ENCODE measurements at places on chromosomes 2 and 18.
A peak's percentile ranks its signal among the peaks of the same experiment; 100 is the strongest.

DNA sequence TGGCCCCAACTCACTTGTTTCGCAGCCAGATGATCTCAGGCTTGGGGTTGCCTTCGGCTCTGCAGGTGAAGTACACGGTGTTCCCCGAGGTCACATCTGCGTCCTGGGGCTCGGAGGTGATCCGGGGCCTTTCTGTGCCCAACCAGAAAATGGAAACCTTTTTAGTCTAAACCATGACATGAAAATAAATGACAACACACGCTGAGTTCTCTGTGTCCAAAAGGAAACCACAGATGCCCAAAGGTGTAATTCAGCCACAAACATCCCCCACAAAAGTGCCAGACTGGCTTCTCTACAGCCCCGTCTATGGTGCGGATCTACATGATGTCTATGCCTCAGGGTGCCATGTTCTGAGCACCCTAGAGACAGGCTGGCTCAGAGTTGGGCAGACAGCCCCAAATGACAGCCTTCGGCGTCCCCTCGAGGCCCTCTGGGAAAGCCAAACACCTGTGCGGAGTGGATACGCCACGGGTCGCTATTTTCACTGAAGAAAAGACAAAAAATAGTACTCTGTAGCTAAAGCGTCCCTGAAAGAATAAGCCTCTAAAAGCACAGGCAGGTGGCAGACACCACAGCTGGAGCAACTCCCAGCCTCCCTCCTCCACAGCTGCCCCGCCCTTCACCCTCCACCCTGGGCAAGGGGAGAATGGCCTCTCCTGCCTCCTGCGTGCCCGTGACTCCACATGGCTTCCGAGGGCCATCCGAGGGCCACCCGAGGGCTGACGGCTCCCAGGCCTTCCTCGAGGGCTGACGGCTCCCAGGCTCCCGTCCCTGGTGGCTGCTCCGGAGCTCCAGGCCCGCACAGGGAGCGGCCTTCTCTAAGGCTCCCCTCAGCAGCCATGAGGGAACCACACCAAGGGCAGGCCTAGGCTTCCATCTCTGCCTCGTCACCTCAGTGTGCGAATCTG is 67.1 kb downstream of the PXDN start:
- no peak for DNase-seq

DNA sequence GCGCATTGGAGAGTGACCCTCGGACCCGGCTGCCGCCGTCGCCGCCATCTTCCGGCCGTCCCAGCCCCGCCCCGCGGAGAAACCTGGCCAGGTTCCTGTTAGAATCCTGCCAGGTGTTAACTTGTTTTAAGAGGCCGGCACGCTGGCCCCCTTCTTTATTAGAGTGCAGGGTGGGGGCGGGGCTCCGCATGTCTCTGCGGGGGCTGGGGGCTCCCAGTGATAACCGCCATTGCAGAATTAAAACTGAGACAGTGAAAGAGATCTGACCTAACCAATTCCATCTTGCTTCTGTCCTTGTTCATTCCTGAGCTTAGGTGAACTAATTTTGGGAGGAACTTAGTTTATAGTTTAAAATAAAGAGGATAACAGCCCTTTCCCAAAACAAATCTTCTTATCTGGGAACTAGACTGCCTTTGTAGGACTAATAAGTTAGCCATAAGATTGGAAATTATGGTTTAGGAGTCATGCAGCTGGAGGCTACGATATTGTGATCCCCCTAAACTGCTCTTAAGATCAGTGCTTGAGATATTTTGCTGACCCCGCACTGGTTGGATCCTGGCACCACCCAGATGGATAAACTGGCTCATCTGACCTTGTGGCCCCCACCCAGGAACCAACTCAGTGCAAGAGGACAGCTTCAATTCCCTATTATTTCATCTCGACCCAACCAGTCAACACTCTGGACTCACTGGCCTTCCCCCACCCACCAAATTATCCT is 543 bp upstream of the STARD7 start:
- no peak for DNase-seq

GRCh38 chr2:19947184-19947940 is 42.5 kb downstream of the WDR35 start:
- no peak for DNase-seq

GRCh38 chr2:198517976-198518375 is 713.6 kb downstream of the PLCL1 start:
- no peak for DNase-seq

DNA sequence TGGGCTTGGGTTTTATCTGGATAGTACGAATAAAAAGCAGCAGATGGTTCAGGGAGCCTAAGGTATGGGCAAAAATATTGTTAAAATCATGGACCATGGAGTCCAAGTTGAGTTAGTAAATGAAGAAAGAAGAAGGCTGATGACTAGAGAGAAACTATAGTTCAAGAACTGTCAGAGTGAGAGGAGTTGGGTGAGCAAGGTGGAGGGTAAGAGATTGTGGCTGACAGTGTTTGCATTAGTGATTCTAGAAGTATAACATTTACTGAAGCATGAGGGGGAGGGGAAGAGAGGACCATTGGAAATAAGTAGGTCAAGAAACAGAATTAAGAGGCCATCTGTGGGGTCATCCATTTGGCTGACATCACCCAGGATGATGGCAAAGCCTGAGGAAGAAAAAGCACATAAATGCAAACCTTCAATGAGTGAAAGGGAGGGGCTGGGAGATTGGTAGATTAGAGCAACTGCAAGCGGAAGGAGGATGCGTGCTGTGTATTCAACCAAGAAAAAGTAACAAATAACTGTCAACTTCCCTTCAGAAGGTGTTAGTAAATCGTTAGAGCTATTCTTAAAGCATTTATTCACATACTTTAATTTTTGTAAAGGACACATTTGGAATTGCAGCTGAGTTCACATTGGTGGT is 392.8 kb downstream of the TSN start:
- no peak for DNase-seq

DNA sequence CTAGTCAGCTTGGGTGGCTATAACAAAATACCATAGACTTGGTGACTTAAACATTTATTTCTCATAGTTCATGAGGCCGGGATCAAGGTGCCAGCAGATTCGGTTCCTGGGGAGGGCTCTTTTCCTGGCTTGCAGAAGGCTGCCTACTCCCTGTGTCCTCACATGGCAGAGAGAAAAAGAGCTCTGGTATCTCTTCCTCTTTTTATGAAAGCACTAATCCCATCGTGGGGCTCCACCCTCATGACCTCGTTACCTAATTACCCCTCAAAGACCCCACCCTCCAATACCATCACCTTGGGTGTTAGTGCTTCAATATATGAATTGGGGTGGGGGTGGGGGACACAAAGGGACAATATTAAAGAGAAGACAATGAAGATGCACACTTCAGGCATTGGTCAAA is 67.1 kb upstream of the CCBE1 start:
- no peak for DNase-seq

DNA sequence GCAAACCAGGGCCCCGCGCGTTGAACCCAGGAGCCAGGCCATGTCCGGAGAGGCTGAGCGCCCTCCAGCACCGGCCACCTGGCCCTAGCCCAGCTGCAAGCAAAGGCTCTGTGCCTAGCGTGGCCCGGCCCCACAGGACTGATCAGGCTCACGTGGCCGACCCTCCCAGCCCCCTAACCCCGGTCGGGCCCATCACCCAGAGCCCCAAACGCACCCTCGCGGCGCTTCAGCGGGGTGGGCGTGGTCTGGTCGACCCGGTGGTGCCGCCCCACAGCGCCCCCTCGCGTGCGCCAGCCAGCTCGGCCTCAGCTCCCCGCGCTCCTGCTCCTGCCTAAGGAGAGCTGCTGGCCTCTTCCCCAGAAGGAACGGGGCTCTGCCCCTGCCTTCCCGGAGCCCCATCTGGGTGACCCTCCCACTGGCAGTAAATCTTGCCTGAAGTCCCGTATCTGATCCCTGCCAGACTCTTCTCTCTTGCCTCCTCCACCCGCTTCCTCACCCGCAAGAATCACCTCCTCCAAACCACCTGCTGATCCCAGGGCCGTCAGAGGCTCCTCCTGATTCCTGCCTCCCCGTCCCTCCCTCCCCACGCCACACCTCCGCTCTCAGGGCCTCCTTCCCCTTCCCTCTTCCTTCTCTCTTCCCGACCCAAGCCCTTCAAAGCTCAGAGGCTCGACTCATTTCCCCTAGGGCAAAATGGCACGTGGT is 12.3 kb upstream of the TEX51 start:
- DNase-seq: peak; percentile 73

- DNase-seq: no peak
Observed at GRCh38 chr18:40407909-40408308, 1547.1 kb upstream of the PIK3C3 start.

- peak; percentile 46 for DNase-seq
Observed at GRCh38 chr2:29270701-29271121, 155.5 kb downstream of the CLIP4 start.

GRCh38 chr2:234269769-234270204 is 219.3 kb downstream of the SPP2 start:
- DNase-seq: no peak

DNA sequence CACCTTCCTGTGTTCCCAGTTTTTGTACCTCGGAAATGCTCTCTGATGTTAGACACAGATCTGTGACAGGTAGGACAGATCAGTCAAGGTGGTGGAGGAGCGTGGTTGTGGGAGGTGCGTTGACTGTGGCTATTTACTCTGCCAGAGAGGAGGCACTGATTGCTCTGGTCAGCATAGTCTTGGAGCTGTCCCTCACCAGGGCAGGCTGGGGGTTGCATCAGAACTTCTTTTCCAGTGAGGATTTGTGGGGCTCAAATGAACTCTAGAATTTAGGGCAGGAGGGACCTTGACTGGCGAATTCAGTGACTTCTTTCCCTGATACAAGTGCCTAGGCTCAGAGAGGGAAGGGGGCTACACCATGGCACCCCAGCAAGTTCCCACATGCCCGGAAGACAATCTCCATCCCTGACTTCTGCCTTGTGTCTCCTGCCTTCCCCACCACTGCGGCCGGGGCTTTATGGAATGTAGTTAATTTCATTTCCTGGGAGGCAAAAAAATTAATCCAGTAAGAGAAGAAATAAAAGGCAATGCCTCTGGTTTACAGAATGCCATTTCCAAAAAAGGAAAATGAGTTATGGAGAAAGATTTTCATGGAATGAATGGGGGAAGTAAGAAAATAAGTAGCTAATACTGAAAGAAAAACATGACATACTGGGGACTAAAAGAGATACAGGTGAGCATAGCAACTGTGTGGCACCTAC is 26.1 kb downstream of the NIFK start:
- DNase-seq: no peak

DNA sequence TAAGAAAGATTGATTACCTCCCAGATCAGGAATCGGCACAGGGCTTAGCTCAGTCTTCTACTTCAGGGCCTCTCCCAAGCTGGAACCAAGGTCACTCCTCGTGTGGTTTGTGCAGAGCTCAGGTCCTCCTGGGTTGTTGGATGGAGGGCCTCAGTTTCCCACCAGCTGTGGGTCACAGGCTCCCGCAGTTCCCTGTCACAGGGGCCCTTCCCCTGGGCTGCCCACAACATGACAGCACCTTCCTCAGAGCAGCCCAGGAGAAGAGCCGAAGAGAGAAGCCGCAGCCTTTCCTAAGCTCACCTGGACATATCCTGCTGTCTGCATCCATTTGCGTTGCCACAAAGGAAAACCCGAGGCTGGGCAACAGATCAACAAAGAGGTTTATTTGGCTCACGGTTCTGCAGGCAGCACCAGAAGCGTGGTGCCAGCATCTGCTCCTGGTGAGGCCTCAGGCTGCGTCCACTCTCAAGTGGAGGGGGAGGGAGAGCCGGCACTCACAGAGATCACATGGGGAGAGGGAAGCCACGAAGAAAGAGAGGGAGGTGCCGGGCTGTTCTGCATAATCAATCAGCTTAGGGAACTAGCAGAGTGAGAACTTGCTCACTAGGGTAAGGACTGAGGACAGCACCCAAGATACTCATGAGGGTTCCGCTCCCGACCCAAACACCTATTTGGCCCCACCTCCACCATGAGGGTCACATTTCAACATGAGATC is 13.0 kb upstream of the ALLC start:
- DNase-seq: no peak

- DNase-seq: no peak
Observed at GRCh38 chr18:50638884-50639420, 79.1 kb downstream of the MAPK4 start.

DNA sequence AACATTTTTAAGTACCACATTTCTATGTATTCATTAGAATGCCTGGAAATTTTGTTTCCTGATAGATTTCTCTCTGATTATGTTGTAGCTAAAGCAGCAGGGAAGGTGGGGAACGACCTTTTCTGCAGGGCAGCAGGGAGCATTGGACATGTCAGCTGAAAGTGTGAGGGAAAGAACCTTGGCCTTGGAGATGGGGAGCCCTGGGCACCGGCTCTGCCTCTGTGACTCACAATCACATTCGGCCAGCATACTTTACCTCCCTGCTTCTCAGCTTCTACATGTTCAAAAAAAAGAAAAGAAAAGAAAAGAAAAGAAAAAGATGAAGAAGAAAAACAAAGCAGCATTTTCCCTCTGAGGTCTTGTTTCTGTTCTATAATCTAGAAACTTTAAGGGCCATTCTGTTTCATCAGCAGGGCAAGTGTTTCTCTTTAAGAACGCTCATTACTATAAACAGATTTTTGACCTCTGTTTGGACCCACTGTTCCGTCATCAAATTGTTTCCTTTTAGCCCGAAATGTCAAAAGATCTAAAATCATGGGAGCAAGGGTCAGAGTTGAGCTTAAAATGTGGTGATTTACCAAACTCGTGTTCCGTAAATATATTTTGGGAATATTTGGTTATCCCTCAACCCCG is 27.9 kb downstream of the SETBP1 start:
- DNase-seq: no peak

GRCh38 chr2:14322306-14322705 is 310.2 kb upstream of the LRATD1 start:
- no peak for DNase-seq

DNA sequence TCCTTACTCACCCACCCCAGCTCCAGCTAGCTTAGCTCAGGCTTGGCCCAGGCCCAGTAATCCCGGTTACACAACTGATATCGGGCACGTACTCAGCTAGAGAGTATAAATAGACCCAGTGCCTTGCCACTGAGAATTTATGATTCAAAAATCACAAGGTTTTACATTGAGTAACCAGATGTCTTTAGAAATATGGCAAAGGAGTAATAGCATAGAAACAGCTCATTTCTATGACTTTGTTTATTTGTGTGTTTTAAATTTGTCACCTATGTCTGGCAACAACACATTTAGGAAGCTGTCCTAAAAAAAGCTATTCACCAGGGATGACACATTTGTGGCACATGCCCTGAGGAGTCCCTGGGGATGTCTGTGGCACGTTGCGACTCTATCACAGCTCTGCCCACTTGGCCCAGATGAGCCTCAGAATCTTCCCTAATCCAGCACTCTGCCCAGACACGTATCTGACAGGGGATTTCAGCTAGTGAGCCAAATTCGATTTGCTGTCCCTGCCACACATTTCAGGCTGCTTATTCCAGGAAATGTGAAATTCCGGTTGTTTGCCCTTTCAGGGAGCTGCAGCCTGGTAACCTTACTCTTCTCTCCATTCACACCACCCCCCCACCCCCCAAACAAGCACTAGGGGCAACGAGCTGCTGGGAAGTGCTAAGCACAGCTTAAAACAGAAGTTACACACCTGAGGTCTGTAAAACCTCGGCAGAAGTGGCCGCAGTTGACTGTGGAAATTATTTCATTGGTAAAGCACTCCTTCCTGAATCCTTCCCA is 85.4 kb upstream of the ZCCHC2 start:
- DNase-seq: peak; percentile 95

- no peak for DNase-seq
Observed at GRCh38 chr2:65020943-65021528, 31.8 kb downstream of the SLC1A4 start.

All from suppressor macrophage (primary cell).